ENCODE measurements at places on chromosomes 2 and 18.

DNA sequence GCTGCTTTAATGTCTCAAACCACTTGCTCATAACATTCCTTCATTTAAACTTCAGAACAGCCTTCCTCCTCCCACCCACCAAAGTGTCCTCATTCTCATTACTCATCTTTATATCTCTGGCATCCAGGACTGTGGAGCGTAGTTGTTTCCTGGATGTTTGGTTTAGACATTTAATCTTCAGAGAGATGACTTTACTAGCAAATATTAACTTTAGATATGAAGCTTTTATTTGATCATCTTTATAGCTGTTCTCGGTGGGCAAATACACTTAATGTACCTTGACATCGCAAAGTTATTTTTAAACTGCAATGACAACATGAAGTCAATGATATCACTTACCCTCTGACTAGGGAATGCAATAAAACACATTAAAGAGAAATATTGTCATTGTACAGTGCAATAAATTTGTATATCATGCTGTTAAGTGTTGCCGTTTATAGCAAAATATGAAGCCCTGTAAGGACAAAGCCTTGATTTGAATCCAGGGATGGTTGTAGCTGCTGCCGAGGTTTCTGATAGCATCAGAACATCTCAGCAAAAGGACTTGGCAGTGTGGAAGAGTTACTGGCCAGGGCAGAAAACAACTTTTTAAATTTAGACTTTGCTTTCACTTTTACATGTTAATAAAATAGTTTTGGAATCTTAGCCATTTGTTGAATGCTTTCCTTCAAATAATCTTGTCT lies 4.6 kb upstream of the LAMA3 start:
- DNase-seq = no peak

GRCh38 chr2:120709608-120710041 lies 26.0 kb upstream of the GLI2 start:
- DNase-seq = no peak

GRCh38 chr18:42623935-42624334 lies 491.6 kb downstream of the RIT2 start:
- DNase-seq = no peak

GRCh38 chr2:100451734-100452133 lies 18.5 kb upstream of the NMS start:
- no peak for DNase-seq

- no peak for DNase-seq
These were observed 19.1 kb downstream of the RAMP1 start for GRCh38 chr2:237878321-237879057.

DNA sequence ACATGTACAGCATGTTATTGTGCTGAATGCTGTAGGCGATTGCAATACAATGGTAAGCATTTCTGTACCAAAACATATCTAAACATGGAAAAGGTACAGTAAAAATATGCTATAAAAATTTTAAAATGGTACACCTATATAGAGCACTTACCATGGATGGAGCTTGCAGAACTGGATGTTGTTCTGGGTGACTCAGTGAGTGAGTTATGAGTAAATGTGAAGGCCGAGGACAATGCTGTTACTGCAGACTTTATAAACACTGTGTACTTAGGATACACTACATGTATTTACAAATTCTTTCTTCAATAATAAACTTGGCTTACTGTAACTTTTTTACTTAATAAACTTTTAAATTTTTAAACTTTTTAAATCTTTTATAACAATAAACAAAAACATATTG lies 473.4 kb upstream of the UBE2E3 start:
- no peak for DNase-seq

DNA sequence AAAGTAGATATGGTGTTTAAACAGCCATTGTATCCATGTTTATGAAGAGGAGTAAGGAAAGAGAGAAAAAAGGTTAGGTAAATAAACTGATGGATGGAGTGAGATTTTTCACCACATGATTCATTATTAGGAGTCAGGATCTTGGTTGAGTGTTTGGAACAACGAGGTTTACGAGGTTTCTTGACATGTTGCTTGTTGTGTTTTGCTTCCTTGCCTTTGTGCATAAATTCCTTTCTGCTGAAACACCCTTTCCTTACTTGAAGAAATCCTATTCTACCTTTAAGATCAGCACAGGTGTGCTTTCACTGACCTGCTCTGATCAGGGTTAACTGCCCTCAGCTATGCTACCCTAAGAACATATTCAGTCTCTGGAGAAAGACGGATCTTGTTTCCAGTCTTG lies 66.6 kb downstream of the EFEMP1 start:
- DNase-seq = no peak

GRCh38 chr18:22348521-22349316 lies 69.0 kb downstream of the CTAGE1 start:
- DNase-seq = peak; percentile 16

GRCh38 chr2:30732876-30733275 lies 74.4 kb downstream of the CAPN13 start:
- DNase-seq = no peak

DNA sequence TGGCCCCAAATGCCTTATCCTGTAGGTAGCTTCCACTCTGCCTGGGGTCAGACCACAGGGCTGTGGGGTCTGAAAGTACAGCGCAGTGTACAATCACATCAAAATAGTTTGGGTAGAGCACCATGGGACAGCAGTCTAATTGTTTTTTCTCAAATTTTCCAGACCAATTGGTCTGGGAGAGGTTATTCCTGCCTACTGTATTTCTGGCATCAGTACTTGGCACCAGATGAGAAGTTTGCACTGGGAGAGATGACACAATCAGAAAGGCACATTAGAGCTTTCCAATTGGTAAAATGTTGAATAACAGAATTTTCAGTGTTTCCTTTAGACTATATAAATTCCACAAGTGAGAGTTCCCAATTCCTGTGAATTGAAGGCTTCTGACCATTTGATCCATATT lies 30.9 kb upstream of the LRRTM1 start:
- no peak for DNase-seq

GRCh38 chr2:74537140-74537539 lies 7.4 kb downstream of the HTRA2 start:
- no peak for DNase-seq

DNA sequence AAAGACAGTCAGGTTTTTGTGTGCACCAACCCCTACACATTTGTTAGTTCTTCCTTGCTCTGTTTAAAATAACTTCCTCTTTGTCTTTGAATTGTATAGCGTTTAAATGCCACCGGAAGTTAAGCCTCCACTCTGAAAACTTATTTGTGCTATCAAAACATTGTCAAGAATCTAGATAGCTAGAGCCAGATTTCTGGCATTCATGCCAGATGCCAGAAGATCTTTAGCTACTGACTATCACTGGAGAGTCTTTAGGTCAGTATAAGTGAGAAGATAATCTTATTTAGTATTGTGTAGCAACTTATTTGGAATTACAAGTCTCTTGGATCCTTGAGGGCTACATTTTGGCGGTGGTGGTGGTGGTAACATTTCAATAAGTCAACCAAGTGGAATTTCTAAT lies 63.4 kb upstream of the ADAM23 start:
- no peak for DNase-seq

GRCh38 chr2:132577686-132578085 lies 92.3 kb downstream of the LYPD1 start:
- no peak for DNase-seq

GRCh38 chr2:230685178-230685577 lies 27.5 kb upstream of the CAB39 start:
- no peak for DNase-seq

GRCh38 chr2:137942833-137943677 lies 21.2 kb upstream of the HNMT start:
- no peak for DNase-seq

DNA sequence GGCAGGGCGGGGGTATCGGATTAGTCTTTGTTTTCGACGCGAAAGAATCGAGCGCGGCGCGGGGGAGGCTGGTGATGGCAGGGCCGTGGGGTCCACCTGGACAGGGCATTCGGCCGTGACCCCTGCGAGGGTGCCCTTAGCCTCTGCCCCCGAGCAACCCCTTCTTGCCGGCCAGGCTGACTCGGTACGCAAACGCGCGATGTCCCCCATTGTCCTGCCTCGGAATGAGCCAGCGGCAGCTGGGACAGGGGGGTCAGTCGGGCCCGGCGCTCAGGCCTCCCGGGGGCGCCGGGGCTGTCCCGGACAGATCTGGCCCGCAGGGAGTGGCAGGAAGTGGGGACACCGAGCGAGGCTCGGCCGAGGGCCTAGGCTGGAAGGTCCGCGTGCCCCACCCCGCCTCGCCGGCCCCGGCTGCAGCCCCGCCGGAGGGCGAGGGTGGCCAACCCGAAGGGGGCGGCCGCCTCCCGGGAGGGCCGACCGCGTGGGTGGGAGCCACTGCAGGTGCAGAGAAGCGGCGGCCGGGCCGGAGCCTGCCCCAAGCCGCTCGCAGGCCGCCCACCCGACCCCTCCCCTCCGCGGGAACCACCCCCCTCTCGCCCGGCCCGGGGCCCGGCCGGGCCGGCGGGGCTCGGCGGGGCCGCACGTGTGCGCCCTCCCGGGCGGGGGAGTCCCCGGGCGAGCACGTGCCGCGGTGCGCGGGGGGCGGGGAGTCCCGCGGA lies at the start of gene TET3:
TSS of gene TET3 (plus strand) at position 708 of the 719 bp plus-strand sequence. CDS start 1,494 bp downstream, outside the sequence.
- no peak for DNase-seq

DNA sequence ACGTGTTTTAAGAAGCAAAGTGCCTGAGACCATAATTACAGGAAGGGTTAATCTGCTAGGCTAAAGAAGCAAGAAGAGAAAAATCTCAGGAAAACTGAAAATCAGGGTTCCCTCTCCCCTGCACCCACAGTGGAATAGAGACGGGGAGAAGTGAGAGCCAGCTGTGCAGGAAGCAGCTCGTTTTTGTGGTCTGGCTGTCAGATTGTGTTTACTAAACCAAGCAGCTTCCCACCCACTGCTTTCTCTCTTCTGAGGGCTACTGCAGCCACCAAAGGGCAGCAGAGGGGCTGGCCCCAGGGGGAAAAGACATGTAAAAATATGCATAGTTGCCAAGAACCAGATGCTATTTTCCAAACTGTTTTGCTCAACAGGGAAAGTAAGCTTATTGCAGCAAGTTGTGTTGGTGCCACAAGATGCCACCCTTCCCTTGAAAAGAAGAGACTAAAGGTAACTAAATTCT lies 72.6 kb upstream of the THUMPD2 start:
- DNase-seq = no peak

GRCh38 chr2:190149908-190150307 lies 87.4 kb upstream of the MSTN start:
- no peak for DNase-seq

- DNase-seq = no peak
These were observed 374.6 kb downstream of the PTH2R start for GRCh38 chr2:208781166-208781565.

DNA sequence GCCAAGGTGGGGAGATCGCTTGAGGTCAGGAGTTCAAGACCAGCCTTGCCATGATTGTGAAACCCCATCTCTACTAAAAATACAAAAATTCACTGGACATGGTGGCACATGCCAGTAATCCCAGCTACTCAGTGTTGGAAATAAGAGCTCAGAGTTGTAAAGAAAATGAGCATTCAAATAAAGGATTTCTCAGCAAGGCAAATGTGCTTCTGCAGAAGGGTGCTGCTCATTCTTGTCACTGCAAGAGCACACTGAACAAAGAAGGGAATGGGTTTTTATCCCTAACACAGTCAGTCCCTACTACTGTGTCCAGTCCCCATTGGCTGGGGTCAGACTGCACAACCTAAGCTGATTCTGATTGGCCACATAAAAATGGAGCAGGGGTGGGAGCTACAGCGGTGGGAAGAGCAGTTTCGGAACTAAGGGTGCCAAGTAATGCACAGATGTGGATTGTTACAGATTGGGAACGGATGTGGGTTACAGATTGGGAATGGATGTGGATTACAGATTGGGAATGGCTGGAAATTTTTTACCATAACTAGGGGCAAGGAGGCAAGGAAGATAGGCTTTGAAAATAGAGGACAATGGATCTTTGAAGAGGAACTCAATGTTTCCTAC lies 31.1 kb upstream of the TRAPPC8 start:
- no peak for DNase-seq

- no peak for DNase-seq
These were observed 27.8 kb downstream of the ZNF236 start for GRCh38 chr18:76850112-76850511.

DNA sequence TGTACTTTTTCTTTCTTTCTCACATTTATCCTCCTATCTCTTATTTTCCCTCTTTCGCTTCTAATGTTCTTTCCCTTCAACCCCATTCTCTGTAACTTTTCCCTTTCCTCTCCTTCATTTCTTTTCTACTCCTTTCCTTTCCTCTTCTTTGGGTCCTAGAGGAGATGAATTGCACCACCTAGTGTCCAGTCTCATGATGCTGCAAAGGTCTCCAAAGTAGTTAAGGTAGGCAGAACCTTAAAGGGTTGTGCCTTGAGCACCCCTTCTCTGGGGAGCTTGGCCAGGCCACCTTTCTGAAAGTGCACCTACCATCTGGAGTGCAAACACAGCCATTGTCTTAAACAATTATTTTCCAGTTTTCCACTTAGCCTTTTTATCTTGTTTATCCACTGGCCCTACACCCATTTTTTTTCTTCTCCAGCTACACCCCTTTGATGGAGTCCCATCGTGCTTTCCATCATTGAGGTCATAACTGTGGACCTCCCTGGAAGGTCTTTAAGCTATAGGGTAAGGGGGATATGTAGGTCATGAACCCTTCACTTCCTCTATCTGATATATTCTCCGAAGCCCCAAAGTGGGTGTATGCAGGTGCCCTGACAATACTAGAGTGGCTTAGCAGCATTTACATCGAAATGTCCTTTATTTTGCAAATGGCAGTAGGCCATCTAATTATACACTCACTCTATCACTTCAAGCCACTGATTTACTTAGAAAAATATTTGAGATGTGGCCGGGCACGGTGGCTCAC lies 155.9 kb downstream of the ESCO1 start:
- no peak for DNase-seq

DNA sequence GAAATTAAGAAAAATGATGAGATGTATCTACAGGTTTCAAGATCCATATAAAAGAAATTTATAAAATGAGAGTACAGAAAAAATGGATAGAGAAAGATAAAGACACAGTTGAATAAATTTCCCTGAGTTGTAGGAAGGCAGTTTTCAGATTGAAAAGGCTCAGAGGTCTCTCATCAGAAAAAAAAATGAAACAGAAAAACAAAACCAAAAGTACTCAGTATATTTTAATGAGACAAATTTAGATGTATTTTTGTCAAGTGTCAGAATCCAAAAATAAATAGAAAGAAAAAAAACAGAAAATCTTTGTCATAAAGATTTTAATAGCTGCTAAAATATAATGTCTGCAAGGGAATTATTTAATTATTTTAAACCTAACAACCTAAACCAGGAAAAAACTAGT lies 520.5 kb downstream of the KCNJ3 start:
- no peak for DNase-seq

GRCh38 chr18:60246606-60247005 lies 126.0 kb downstream of the MC4R start:
- no peak for DNase-seq

GRCh38 chr2:205773989-205774388 lies 91.7 kb downstream of the NRP2 start:
- no peak for DNase-seq

GRCh38 chr18:63040788-63041410 lies 278.7 kb downstream of the BCL2 start:
- peak; percentile 12 for DNase-seq

- DNase-seq = no peak
These were observed 7.3 kb downstream of the ZNF516 start for GRCh38 chr18:76487782-76488181.

GRCh38 chr2:233354971-233355574 lies 779 bp downstream of the DGKD start:
- no peak for DNase-seq

- no peak for DNase-seq
These were observed 10.0 kb downstream of the FAP start for GRCh38 chr2:162233197-162233596.
